ENCODE measurements at places on chromosomes 1 and 21.

DNA sequence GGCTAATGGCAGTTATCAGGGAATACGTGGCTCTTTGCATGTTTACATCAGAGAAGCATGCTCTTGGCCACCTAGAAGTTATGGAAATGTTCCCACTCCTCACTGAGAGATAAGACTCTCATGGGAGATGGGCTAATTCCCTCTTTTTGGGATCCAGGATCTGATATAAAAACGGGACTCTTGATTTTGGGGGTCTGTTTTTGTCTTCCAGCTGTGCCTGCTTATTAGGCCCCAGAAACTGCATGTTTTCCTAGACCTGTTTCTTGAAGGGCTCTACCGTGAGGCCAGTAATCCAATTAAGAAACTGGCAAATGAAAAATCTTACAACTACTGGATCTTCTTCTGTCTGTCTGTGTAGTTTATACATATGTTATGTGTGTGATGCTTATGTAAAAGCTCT is 47.0 kb upstream of the PTCH2 start:
- peak; percentile 33 for DNase-seq

GRCh38 chr1:233695901-233696300 is 82.0 kb downstream of the KCNK1 start:
- DNase-seq, result no peak

DNA sequence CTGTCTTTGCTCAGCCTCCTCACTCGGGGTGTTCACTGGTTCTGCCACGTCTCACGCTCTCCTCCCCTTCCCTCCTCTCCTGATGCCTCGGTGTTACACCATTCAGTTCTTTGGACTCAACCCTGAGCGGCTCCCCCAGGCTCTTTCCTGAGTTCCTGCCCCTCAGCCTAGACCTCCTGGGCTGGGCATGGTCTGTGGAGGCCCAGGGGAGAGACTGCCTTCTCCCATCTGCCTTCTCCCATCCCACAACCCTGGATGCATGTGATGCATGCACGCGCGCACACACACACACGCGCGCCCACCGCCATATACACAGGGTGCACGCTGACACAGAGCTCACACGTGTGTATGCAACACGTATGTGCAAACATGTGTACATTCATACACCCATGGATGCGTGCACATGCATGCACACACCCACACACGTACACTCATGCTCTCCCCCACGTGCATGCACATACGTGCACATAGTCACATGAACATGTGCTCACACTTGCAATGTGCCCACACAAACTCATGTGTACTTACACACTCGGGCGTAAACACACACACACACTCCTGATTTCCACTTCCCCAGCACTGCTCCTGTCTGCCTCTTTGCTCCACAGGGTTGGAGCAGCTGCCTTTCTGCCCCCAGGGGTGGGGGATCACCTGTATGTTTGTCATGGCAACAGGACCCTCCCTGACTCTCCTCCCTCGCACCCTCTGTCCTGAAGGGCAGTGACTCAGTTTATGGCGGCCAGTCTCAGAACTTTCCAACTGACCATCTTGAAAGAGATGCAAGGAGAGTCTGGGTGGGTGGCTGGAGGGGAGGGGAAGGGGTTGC is 59.0 kb downstream of the HUNK start:
- DNase-seq, result no peak

- DNase-seq, result peak; percentile 31
Measured at GRCh38 chr1:167088746-167089417, 1.3 kb downstream of the GPA33 start.

- no peak for DNase-seq
Measured at GRCh38 chr1:118989006-118989815, 1.1 kb upstream of the TBX15 start.

GRCh38 chr1:12435639-12436344 is 182.2 kb downstream of the DHRS3 start:
- no peak for DNase-seq

Measured in DND-41 (cell line).